NCI-H2107 (cell line): ENCODE measurements at places on chromosomes 5 and 9.

GRCh38 chr9:24413651-24414050 lies 132.0 kb downstream of the IZUMO3 start:
- no peak for DNase-seq

GRCh38 chr5:115549154-115549553 lies 4.6 kb upstream of the FEM1C start:
- no peak for DNase-seq

DNA sequence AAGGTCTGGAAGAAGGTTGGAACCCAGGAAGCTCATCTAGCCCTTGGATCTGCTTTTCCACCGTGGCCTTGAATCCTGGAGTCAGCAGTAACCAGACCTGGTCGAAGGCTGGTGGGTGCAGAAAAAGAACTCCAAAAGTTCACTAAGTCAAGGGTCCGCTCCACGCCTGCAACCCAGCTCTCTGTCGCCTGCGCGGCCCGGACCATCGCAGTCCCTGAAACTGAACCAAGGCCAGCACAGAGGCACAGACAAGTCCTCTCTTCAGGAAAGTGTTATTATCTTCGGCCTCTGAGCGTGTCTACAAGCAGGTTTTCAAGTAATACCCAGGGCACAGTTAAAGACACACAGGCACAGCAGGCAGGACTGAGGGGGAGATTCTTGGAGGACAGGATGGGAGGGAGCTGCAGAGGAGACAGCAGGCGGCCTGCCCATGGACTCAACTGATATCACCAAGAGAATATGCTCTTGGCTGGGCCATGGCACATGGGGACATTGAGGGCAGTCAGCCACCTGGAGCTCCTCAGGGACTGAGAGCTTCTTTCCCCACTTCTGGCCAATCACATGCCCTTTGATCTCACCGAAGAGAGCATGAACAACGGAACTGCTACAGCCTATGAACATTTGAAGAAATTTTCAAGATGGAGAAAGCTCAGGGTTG lies 45.8 kb upstream of the SEMA4D start:
- no peak for DNase-seq

DNA sequence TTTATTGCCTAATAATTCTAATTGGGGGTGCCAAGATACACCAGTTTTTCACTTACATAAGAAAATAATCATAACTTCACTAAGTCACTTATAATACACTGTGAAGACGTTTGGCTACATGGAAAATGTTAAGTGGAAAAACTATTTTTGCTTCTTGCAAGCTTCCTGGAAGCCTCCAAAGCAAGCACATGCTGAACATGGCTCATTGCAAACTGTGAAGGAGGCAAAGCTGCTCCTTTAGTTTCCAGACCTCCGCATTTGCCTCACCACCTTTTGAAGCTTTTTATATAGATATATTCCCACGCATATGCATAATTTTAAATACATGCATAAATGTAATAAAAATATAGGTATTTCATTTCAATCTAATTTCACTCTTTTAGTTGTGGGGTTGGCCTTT lies 285.6 kb upstream of the PRDM9 start:
- no peak for DNase-seq

- no peak for DNase-seq
Measured at GRCh38 chr9:73135394-73135793, 16.3 kb upstream of the ANXA1 start.

- no peak for DNase-seq
Measured at GRCh38 chr9:27421577-27421976, 102.5 kb upstream of the IFNK start.

GRCh38 chr5:119329666-119330065 lies 26.2 kb upstream of the TNFAIP8 start:
- DNase-seq = no peak

DNA sequence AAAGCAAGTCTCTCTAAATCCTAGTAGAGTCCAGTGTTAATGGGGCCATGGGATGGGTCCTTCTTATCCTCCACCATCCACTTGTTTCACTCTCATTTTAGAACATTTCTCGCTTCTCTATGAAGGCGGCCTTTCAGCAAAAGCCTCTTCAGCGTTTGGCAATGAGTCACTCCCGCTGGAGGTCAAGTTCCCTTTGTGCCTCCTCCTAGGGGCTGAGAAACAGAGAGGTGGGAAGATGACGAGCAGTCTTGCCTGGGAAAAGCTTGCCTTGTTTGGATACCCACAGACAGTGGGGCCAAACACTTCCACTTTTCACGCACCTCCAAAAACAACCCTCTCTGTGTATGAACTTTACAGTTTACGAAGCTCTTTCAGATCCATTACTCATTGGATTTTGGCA lies 168.8 kb downstream of the GABBR2 start:
- DNase-seq = no peak

- DNase-seq = no peak
Measured at GRCh38 chr9:126327006-126327713, 531 bp downstream of the MVB12B start.

DNA sequence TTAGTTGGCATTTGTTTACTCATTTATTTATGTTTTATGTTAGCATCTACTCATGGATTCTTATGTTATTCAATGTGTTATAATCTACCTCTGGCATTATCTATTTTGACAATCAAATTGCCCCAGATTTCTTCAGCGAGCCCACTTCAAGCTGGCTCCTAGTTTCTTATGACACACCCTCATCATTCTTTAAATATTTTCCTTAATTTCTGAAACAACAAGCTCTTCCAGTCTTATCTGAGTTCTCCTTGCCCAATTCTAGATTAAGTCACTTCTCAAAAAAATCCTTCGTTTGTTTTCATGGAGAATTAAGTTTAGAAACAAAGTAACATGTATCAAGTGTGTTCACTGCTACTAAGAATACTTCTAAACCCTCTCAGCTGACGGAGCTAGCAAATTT lies 229.8 kb downstream of the SEMA5A start:
- no peak for DNase-seq

- no peak for DNase-seq
Measured at GRCh38 chr9:19379697-19380046, 364 bp downstream of the RPS6 start.

GRCh38 chr5:158496624-158497023 lies 603.1 kb downstream of the EBF1 start:
- no peak for DNase-seq

GRCh38 chr9:13597004-13597403 lies 317.5 kb upstream of the MPDZ start:
- DNase-seq = no peak

GRCh38 chr9:136937186-136938001 lies 7.1 kb downstream of the FBXW5 start:
- DNase-seq = no peak

DNA sequence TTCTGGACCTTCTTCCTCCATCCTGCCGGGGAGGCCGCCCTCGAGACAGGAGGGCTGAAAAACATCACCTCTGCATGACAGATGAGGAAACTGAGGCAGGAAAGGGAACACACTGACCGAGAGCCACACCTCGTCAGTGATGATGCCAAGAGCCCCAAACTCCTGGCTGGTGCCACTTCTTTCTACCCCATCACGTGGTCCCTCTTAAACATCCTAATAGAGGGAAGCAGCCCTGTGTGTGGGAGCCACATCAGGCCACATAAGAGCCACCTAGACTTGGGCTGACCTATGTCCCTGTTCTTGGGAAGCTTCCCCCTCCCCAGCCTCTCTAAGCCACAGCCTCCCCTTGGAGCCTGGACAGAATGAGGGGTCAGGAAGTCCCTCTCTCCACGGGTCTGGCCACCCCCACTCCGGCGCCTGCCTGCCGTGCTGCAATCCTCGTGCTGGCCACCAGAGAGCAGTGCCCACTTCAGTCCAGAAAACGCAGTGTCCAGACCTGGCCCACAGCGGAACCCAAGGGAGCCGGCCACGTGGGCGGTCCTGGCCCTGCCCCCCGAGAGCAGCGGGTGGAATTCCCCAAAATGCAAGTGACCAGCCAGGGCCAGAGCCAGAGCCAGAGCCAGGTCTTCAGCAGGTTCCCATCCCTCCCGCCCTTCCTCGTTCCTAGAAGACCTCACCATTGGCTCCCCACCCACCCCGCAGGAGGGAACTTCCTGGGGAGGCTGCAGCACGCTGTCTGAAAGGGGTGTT lies 54.7 kb upstream of the SARDH start:
- DNase-seq = peak; percentile 37

- no peak for DNase-seq
Measured at GRCh38 chr9:73133022-73133651, 18.5 kb upstream of the ANXA1 start.

DNA sequence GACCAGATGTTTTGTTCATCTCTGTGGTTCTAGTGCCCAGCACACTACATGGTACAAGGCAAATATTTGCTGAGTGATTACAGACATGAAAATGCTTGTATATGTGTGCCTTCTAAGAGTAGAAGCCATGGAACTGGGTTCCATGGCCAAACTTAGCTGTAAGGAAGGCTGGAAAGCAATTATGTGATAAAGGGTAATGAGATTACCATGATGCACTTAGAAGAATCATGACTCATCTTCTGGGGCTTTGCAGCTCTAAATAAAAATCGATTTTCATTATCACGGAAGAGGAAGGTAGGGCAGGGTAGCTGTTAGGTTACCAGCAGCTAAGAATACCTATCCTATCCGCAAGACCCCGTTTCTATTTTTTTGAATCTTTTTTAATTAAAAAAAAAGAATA lies 28.0 kb downstream of the RFK start:
- DNase-seq = no peak

GRCh38 chr5:95069021-95069420 lies 215.9 kb downstream of the MCTP1 start:
- DNase-seq = no peak

DNA sequence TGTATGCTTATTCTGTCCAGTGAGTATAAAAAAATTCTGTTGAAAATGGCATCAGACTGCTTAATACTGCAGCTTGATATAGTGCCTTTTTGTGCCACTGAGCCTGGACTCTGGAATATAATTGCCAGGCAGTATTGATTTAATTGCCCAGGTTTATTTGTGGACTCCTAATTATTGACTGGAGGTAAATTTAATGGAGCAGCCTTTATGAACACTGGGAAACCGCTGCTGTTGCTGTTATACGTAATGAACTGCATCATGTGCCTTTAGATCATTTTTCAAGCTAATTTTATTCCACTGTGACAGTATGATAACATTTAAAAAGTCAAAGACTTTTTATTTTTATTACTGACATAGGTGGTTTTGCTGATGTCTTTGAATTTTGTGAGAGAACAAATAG lies 90.2 kb upstream of the SH3GL2 start:
- no peak for DNase-seq

- no peak for DNase-seq
Measured at GRCh38 chr5:176540476-176540899, 3.3 kb upstream of the RNF44 start.

DNA sequence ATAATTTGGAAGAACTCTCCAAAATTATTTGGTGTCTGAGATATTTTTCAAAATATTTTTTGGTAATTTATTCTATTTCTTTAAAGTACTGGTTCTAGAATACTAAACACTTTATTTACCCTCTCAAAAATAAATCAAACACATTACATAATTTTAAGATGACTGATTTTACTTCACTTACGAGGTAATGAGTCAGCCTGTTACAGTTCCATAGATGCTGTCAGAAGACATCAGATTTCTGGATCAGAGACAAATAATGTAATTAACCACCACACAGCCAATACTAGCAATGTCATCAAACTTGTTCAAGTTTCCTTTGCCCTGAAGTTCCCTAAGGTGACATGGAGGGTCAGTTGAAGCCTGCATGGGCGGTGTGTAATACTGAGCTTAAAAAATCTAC lies 106.1 kb upstream of the CDH9 start:
- DNase-seq = no peak

DNA sequence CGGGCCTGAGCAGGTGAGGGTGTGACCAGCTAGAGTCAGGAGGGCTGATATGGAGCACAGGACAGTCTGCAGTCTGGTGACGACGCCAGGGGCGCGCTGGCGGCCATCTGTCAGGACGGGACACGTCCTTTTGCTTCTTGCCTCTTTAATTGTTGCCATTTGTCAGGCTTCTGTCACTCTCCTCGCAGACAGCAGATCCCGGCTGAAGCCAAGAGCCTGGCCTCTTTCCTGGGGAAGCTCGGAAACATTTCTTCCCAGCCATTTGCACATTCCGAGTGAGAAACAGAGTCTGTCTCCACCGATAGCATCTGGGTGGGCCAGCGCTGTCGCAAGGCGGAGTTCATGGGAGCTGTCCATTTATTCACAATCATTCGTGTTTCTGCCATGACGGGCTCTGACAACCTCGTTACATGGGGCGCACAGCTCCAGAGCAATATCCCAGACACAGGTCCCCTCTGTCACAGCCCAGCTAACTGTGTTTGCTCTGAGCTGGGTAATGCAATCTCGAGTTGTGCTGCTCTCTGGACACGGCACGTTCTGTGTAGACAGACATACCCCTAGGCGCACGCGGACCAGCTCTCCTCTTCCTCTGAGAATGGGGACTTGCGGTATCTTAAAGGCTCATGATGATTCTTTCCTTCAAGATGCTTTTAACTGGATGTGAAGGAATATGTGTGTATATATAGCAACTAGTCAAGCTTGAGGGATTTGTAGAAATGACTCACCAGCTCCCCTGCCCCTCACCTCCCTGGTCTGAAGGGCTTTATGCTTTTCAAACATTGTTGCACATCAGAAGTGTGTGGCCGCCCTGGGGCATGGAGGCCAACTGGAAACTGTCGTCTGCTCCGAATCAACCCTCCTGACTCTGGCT lies 105.3 kb upstream of the FCN2 start:
- DNase-seq = no peak

DNA sequence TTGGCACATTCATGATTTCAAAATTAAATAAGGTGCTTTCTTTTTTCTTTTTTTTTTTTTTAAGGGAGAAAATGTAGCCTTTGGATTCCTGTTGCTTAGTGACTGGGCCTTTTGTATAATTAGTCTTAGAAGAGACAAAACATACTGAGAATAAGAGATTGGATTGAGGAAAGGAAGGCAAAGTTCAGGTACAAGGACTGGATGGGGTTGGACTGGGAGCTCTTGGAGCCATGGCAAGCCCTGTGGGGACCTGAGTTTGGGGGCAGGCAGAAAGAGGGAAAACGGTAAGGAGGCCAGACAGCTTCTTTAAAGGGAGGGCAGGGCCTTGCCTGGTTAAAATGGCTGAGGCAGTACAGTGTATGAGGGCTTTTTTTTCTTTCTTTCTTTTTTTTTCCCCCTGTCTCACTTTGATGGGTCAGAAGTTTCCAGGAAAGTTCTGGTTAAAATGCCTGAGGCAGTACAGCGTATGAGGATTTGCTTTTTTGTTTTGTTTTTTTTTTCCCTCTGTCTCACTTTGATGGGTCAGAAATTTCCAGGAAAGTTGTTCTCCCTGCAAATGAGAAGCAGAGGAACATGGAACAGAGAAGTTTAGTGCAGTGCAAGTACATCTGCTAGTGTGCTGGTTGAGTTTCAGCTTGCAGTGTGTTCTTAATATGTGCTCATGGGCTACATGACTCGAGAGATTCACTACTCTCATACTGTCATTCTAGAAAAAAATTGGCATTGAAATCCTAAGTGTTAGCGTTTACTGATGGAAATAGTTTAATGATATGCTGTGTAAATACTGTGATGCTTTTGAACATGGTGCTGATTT lies 16.8 kb downstream of the SNX18 start:
- no peak for DNase-seq

DNA sequence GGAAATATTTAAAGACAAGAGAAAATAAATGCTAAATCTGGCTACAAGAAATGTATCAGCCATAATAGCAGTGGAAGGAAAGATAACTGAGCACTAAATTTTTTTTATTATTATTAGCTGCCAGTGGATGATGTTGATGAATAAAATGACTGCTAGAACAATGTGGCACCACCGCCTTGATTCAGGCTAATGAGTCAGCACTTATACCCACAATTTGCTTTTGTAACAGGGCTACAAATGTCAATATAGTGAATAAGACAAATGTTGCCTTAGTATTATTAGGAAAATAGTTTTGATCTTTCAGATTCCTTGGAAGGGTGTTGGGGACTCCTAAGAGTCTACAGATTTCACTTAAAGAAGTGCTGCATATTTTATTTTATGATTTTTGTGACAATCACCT lies 555.2 kb upstream of the GRAMD2B start:
- DNase-seq = no peak
